ENCODE measurements at places on chromosomes 16 and 17.

DNA sequence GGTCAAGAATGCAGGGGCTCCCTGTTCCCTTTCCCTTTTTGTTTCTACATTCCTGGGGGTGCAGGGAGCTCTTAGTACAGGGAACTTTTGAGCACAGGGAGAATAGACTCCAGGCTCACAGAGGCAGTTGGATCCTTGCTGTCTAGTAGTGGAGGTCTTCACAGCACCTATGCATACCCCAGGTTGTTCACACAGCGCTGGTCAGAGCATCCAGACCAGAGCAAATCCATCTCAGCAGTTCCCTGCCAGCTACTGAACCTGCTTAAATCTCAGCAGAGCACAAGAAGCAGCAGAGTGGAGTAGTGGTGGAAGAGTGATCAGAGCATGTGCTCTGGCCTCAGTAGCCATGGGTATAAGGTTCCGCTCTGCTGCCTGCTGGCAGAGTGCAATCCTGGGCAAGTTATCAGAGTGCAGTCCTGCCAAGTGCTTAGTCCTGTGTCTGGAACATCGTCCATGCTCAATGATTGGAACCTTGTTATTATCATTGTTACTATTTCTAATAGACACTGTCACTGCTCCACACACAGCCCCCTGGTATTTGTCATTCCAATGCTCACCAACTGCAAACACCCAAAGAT is 220.4 kb downstream of the CBLN1 start:
- peak; percentile 43 for DNase-seq

DNA sequence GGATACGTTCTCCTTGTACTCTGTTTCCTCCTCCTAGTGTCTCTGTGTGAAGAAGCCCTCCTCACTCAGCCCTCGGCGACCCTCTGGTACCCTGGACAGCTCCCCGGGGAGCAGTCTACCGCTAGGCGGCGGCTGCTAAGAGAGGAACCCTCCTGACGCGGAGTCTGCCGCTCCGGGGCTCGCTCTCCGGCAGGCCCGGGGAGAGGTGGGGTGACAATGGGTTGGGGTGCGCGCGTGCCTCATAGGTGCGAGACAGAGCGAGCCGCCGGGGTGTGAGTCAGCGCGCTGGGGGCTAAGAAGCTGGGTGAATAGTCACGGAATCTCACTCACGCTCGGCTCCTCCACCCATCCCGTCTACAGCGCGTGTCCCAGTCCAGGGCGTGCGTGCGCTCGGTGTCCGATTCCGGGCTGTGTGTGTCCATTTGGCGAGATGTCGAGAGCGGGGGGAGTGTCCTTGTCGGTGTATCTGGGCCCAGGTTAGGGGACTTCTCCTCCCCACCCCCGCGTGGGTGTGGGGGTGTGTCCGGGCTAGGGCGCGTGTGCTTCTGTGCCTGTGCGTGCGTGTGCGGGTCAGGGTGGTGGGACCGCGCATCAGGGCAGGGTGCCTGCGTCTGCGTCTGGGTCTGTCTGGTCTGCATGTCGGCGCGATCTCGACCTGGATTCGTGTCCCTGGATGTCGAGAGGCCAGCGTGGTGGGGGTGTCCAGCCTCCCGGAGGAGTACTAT is 577 bp upstream of the HS3ST2 start:
- DNase-seq, result peak; percentile 74

DNA sequence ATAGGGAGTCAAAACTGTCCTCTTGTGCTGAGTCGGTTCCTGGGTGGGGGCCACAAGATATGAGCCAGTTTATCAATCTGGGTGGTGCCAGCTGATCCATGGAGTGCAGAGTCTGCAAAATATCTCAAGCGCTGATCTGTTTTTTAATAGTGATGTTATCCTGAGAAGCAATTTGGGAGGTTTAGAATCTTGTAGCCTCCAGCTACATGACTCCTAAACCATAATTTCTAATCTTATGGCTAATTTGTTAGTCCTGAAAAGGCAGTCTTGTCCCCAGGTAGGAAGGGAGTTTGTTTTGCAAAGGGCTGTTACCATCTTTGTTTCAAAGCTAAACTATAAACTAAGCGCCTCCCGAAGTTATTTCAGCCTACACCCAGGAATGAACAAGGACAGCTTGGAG is 1.7 kb downstream of the TSPAN10 start:
- no peak for DNase-seq

- DNase-seq, result no peak
Measured at GRCh38 chr17:9274973-9275372, 253.7 kb downstream of the NTN1 start.

GRCh38 chr17:75155191-75155601 is 884 bp upstream of the JPT1 start:
- no peak for DNase-seq

DNA sequence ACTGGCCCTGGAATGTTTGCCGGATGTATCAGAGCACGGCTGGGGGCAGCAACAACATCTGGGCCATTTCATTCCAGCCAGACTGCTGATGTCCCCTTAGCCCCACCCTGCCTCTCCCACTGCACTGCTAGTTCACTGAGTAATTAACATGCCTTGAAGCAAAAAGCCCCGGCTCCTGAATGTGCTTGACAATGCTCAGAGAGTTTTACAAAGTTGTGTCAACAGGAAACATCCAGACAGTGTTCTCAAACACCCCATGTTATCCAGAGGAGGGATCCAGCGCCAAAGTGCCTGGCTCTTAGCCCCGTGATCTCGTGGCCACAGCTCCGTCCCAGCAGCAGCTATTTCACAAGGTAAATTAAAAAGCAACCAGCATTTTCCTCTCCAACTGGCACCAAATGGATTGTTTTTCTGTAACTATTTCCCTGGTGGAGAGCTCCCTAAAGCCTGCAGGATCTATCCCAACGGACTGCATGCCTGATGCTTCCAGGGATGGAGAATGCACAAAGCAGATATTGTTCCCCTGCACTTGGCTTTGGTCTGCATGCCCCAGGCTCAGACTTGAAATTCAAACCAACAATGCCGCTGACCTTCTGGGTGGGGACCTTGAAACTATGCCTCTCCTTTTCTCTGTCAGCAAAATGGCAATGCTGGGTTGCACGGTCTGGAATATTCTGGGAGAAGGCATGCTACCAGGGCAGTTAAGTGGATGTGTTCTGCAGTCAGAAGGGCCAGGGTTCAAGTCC is 115.6 kb upstream of the CDH5 start:
- no peak for DNase-seq

DNA sequence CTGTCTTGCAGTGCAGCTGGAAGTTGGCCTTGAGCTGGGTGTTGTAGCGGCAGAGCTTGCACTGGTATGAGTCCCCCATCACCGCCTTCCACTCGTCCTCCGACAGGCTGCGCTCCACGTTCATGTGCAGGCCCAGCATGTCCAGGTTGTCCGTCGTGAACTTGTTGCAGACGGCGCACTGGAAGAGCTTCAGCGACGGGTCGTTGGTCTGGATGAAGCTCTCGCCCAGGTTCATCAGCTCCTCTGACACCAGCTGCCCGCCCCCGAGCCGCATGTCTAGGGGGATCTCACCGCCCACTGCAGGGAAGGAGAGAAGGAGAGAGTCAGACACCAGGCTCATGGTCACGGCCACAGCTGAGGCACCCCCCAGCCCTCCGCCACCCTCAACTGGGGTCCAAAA is 97.3 kb downstream of the ZFHX3 start:
- no peak for DNase-seq

Data from heart left ventricle (tissue), 16 donors.